Right renal pelvis (tissue), 4 donors: ENCODE measurements at places on chromosomes 5 and 9. TPM values are rescaled to one million over a fixed set of nuclear protein-coding genes. Genes with fewer than 3 reads are reported as not detected.
A peak's percentile ranks its signal among the peaks of the same experiment; 100 is the strongest.

DNA sequence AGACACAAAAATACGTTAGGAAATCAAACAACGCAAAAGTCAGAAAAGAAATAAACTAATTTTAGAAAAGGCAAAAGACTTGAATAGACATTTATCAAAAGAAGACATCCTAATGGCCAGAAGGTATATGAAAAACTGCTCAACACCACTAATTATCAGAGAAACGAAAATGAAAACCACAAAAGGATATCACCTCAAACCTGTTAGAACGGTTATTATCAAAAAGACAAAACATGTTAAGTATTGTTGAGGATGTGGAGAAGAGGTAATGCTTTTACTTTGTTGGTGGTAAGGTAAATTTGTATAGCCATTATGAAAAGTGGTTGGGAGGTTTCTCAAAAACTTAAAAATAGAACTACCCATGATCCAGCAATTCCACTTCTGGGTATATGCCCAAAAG, 230.0 kb upstream of the RGMB start:
- DNase-seq: no peak

DNA sequence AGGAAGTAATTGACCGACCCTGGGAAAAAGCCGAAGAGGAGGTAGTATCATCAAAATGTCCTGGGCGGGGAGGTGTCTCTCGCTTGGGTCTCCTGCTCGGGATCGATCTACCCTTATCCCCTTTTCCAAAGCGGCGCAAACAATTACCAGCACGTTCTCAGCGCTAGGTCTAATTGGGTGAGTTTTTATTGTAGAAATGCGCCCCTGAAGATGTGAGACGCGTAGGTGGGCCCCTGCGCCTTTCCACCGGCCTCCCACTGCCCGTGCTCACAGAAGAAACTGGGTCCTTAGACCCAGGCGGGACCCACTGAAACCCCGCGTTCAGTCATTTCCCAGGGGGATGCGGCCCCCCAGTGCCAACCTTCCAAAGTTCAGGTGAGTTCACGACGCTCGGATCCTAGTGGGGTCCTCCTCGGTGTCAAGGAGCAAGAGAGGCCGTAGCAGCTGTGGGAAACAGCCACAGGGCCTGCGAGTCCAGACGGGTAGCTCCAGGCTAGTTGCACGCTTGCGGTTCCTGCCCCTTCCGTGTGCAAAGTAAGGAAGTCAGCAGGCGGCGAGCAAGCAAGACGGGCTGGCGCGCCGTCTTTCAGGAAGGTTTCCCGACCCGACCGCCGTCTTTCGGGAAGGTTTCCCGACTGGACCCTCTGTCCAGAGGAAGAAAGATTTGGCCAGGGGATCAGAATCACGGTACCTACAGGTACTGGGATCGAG, 1.5 kb downstream of the SMIM32 start:
- DNase-seq: no peak

DNA sequence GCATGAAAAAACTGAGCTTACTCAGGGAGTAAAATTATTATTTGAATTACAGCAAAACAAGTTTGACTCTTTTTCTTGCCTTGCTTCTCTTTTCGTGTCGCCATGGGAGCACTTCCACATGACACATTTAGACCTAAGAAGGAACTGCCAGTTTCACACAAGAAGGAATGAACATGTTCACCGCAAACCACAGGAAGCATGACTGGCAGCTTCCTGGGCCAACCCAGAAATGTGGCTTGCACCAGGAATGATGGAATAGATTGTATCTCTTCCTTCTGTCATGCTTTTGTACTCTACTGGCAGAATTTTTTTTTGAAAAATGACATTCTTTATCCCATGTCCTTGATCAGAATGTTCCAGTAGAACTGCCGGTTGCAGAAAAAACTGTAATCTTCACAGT, 32.9 kb upstream of the MAN2A1 start:
- DNase-seq: no peak

BTNL3 gene
- not detected for polyA plus RNA-seq

- DNase-seq: no peak
Measured at GRCh38 chr9:28758341-28758740, 1185.1 kb upstream of the C9orf72 start.

EXOC3 gene
- polyA plus RNA-seq: 49.2 TPM

DNA sequence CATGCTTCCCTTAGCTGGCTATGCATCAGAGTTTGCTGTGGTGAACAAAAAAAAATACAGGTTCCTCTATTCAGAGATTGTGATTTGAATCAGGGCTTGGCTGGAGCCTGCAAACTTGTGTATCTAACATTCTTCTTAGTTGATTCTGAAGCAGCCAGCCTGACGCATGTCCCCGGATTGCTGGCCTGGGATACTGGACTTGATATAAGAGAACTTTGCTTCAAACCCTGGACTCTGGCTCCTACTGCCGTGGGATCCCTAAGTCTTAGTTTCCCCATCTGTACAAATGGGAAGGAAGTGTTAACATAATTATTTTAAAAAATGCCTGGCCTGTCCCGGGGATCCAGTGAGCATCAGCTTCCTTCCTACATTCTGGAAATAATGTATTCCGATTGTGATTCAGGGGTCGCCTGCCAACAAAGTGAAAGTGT, 292.8 kb downstream of the ARHGEF28 start:
- DNase-seq: no peak

CATSPER3 gene
- 1.1 TPM for polyA plus RNA-seq

DNA sequence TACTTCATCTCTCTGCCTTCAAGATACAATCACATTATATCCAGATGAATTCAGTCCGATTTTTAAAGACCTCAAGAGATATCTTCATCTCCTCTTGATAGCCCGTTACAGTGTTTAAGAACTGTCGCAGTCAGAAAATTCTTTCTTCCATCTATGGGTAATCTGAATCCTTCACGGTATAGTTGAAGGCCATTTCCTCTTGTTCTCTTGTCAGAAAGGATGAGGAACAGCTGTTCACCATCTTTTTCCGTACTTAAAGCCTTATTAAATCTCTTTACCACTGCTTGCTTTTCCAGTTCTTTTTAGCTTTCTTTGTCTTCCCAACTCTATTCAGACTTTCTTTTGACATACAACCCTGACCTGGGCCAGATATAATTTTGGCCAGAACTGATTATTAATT, 121.8 kb downstream of the XRCC4 start:
- DNase-seq: peak; percentile 23
